ENCODE measurements at places on chromosomes 3 and 15. TPM values are rescaled to one million over a fixed set of nuclear protein-coding genes. Genes with fewer than 3 reads are reported as not detected.

Gene SNTN
- total RNA-seq, result not detected

Gene SEMA3B
- 9.6 TPM for total RNA-seq

- DNase-seq, result no peak
These were observed 32.9 kb downstream of the ZBTB11 start for GRCh38 chr3:101643861-101644613.

GRCh38 chr15:38300395-38300794 lies 47.8 kb downstream of the SPRED1 start:
- no peak for DNase-seq
